ENCODE measurements at places on chromosomes 2 and 18.
A peak's percentile ranks its signal among the peaks of the same experiment; 100 is the strongest.

- DNase-seq = no peak
These were observed 573 bp downstream of the STAM2 start for GRCh38 chr2:152175012-152175367.

DNA sequence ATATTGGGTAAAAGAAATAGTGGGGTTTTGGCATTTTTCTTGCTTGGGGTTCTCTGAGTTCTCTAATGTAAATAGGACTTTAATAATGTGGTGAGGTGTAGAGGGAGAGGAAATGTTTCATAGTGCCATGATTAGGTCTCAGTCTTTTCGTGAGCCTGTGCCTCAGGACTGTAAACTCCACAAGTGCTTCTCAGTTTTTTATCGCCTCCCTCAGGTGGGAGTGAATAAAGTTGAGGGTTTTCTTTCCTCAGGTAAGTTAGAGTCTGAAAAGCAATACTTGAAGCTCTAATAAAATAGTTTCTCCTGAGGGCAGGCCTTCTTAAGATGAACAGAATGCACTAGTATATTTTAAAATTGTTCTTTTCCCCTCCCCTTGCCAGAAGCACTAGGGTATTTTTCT is 243.1 kb upstream of the SETBP1 start:
- no peak for DNase-seq

- DNase-seq = peak; percentile 32
These were observed 1.2 kb downstream of the RPL31 start for GRCh38 chr2:101003278-101003775.

- peak; percentile 47 for DNase-seq
These were observed 287.5 kb downstream of the TCF4 start for GRCh38 chr18:55300421-55300935.

DNA sequence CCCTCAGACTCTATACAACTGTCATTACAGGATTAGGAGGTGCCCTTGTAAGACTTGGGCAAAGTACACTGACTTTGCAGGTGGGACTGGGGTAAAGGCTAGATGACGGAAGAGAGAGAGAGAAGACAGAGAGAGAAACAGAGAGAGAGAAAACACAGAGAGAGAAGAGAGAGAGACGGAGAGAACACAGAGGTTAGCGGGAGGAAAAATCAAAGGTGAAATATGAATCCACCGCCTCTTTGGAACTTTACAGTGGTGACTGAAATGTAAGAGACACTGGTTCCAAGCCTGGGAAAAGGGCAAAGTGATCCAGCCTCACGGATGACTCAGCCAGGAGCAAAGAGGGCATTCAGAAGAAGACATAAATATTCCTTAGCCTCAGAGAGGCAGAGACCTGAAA is 25.1 kb upstream of the CAB39 start:
- DNase-seq = no peak

GRCh38 chr2:138502255-138503086 is 901 bp downstream of the SPOPL start:
- no peak for DNase-seq

GRCh38 chr2:234048049-234048448 is 2.5 kb upstream of the SPP2 start:
- DNase-seq = no peak

DNA sequence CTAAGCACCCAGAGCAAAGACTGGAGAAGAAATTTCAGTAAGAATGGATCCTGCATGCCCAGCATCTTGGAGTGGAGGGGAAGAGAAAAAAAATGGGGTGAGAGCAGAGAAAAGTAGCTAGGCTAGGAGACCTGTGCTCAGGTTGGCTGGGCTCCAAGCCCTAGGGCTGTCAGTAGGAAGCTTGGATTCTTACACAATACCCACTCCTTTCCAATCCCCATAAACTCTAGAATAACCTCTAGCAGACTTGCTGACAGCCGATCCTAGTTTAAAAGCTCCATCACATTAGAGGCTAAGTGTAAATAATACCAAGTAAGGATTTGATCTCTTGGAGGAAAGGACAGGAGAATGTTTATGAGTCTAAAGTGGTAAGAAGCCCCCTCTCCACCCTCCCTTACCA is 46.2 kb upstream of the NABP1 start:
- no peak for DNase-seq

GRCh38 chr2:166449439-166449838 is 44.6 kb downstream of the SCN7A start:
- DNase-seq = no peak

DNA sequence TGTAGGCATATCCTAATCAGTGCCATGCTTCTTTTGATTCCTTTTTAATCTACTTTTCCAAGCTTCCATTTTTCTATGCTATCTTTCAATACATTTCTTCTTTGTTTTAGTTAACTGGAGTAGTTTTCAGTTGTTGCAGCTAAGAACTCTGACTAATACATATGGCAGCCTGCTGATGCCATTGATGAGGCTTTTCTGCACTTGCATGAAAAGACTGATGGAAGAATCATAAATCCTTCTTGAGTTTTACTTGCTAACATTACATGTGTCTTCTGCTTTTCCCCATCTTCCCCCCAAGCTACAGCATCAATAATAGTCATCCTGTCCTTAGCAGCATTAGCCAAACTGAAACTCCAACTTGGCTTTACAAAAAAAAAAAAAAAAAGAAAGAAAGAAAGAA is 203.3 kb downstream of the LRP1B start:
- DNase-seq = no peak

GRCh38 chr2:220224691-220225543 is 597.5 kb downstream of the SLC4A3 start:
- DNase-seq = no peak

GRCh38 chr2:134108113-134108512 is 145.8 kb upstream of the MGAT5 start:
- DNase-seq = no peak

DNA sequence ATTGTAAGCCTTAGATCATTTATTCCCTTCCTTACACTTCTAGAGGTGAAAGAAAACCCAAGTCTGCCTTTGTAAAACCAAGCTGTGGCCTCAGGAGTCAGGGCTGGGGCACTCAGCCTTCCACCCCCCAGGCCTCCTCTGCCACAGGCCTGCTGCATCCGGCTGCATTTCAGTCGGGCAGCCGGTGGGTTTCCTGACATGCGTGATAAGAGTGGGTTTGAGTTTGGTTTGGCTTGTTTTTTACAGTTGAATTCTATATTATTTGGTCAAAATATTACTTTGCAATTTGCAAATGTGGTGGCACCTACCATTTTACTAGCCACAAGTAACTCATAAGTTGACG is 42.4 kb downstream of the ADI1 start:
- no peak for DNase-seq
